ENCODE measurements at places on chromosomes 6 and 20.

GRCh38 chr6:2658788-2659187 is 91.9 kb downstream of the MYLK4 start:
- DNase-seq = peak; percentile 68

DNA sequence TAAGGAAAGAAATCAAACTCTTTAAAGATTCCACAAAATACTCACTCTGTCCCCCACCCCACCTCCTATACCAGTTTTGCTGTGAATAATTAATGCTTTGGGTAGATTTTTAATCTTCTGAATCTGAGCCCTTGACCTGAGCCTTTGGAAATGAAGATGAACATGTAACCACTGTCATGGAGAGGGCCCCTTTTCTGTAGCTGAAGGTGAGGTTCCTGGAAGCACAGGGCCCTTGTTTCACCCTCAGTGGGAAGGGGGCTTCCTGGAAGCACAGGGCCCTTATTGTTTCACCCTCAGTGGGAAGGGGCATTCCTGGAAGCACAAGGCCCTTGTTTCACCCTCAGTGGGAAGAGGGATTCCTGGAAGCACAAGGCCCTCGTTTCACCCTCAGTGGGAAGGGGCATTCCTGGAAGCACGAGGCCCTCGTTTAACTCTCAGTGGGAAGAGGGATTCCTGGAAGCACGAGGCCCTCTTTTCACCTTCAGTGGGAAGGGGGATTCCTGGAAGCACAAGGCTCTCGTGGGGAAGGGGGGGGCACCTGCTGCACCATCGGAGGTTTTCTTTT is 75.7 kb downstream of the DACT2 start:
- no peak for DNase-seq

- DNase-seq = no peak
These were observed 531.3 kb upstream of the MAN1A1 start for GRCh38 chr6:119880840-119881239.

DNA sequence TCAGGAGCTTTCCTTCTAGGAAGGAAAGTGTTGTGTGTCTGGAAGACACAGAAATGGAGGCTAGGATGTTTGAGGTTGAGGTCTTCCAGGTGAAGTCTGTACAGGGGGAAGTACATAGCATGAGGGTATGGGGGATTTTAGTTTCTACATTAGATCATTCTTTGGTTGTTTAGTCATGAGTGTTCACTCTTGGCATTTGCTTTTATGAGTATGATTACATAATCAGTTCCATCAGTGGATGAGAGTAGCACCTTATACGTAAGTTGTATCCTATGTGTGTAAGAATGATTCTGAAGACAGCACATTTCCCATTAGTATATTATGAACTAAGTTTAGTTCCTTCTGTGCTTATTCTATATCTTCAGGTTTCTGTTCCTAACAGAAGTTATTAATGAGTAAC is 1.9 kb downstream of the CDYL start:
- DNase-seq = no peak

GRCh38 chr20:52405417-52405816 is 213.8 kb upstream of the ZFP64 start:
- DNase-seq = no peak

DNA sequence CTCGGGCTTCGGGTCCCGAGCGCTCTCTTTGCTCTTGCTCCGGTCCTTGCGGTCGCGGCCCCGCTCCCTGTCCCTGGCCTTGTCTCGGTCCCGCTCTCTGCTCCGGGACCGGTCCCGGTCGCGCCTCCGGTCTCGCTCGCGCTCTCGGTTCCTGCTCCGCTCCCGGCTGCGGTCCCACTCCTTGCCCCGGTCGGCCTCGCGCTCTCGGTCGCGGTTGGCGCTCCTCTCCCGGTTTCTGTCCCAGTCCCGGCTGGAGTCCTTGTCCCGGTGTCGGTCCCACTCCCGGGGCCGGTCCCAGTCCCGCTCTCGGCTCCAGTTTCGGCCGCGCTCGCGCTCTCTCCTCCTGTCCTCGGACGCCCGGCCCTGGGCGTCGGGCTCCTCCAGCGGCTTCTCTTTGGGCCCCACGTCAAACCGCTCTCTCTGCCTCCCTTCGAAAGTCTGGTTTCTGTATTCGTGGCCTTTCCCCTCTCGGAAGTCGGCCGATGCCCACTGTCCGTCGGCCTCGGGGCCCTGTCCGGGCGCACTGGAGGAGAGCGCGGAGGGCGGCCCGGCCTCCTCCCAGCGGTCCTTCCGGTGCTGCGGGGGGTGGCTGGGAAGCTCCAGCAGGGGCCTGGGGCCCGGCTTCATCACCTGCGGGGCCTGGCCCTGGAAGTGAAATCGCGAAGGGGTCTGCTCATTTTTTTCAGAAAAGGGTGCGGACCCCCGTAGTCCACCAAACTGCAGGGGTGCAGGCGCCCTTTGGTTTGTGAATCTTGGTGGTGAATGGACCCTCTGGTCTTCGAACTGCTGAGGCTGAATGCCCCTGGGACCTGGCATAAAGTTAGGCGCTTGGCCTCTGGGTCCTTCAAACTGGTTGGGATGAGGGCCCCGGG is 17.9 kb upstream of the TCFL5 start:
- no peak for DNase-seq

Measured in HepG2 (cell line).